ENCODE measurements at places on chromosomes 2 and 18. TPM values are rescaled to one million over a fixed set of nuclear protein-coding genes. Genes with fewer than 3 reads are reported as not detected.
A peak's percentile ranks its signal among the peaks of the same experiment; 100 is the strongest.

DNA sequence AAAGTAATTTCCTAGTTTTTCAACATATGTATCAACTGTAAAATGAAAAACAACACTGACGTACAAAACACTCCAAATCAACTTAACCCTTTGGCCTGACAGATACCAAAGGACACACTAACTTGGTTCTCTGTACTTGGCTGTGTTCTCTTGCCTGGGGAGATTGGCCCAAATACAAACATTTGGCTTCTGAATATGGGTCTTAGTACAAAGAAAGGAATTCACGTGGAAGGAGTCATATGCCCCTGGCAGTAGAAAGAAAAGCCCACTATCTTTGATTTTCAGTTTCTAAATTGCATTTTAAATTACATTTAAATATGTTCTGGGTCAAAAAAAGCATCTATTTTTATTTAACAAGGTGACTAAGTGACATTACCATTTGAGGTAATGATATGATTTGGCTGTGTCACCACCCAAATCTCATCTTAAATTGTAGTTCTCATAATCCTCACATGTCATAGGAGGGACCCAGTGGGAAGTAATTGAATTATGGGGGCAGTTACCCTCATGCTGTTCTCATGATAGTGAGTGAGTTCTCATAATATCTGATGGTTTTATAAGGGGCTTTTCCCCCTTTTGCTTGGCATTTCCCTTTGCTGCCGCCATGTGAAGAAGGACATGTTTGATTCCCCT lies 153.6 kb upstream of the CCDC195 start:
- peak; percentile 96 for DNase-seq

DNA sequence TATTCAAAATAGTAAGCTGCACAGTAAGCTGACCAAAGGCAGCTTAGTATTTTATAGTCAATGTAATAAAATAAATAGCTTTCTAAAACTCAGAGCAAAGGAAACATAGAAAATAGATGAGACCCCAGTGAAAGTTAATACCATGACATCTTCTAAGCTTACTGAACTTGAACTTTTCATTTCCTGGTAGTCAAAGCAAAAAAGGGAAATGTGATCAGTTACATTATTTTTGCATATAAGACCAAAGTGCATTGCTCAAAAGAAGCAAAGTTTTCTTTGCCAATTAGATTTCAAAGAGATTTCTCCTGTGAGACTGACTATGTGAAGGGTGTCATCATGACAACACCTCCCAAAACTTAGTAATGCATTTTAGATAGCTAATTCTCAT lies 70.2 kb downstream of the MYO1B start:
- no peak for DNase-seq

DNA sequence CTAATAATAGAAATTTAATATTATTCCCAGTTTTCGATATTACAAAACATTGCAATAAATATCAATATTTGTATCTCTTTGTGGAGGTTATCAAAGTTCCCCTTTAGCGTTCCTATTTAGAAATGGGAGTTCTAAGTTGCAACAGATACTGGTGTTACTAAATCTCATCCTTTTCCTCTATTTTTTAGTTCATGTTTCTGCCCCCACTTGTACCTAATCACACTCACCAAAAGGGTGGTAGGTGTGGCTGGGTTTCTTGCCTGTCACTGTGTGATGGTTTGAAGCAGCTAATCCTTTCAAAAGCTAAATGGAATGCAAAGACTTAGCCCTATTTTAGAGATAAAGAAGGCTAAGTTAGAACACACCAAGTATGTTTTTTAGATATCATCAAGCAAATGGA lies 997.9 kb downstream of the TSN start:
- no peak for DNase-seq

DNA sequence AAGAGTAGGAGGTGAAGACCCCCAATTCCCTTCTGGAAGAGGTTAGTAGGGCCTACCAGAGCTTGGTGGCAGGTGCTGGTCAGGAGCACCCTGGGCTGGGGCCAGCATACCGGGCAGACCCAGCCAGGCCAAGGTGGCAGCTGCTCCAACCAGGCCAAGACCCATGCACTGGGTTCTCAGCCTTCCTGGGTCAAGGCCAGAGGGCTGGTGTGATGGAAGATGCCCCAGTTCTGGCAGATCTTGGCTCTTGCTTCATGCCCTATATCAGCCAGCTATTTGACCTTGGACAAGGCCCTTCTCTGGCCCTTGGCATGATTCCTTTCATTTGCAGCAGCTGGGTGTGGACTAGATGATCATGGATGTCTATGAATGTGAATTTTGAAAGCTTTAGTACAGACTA lies 57.7 kb downstream of the PRKCE start:
- DNase-seq: no peak

The LOXL3 gene
- total RNA-seq: 93.6 TPM

- no peak for DNase-seq
Measured at GRCh38 chr18:39701055-39701783, 2135.6 kb upstream of the CELF4 start.

The SATB2 gene
- 11.8 TPM for total RNA-seq

The CIB4 gene
- total RNA-seq: not detected

The MC4R gene
- total RNA-seq: not detected

DNA sequence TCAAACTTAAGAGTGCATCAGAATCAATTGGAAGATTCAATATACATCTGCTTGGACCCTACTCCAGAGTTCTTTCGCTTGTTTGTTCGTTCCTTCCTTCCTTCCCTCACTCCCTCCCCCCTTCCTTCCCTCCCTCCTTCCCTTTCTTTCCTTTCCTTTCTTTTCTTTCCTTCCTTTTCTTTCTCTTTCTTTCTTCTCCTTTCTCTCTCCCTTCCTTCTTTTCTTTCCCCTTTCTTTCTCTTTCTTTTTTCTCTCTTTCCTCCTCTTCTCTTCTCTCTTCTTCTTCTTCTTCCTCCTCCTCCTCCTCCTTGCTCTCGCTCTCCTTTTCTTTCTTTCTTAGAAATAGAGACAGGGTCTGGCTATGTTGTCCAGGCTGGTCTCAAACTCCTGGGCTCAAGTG lies 45.9 kb downstream of the MTHFD2 start:
- no peak for DNase-seq

The SULT1C4 gene
- not detected for total RNA-seq

GRCh38 chr2:238876232-238876630 lies 28.3 kb downstream of the TWIST2 start:
- no peak for DNase-seq

- no peak for DNase-seq
Measured at GRCh38 chr2:156345582-156345981, 13.1 kb upstream of the NR4A2 start.

The MARCO gene
- total RNA-seq: not detected

GRCh38 chr18:26091047-26091630 lies 726 bp upstream of the SS18 start:
- peak; percentile 85 for DNase-seq

- DNase-seq: no peak
Measured at GRCh38 chr2:240201866-240202265, 61.4 kb upstream of the OTOS start.

DNA sequence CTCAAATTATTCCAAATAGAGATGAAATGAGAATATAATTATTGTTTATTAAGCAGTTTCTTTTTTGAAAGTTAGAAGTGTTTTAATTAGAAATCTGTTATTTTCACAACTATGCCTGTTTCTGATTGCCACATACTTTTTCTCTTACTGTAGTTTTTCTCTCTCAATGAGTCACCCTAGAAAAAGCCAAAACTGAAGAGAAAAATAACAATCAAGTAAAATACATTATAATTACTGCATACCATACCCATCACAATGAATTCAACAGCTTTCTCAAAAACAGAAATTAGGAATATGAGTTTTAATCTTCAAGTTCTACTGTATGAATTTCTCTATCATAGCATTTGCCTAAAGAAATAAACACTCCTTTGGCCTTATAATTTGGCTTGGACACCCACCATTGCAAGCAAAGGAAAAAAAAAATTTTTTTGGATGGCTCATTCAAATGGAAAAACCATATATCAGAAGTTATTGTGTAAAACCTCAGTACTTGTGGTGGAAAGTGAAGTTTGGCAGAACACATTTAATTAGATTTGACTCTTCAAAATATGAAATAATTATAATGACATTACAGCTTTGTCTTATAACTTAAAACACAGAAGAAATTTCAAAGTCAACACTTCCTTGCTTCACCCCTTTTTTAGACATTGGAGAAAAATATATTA lies 138.5 kb downstream of the DYM start:
- DNase-seq: peak; percentile 41

GRCh38 chr2:136527560-136527959 lies 237.8 kb upstream of the THSD7B start:
- DNase-seq: peak; percentile 3

DNA sequence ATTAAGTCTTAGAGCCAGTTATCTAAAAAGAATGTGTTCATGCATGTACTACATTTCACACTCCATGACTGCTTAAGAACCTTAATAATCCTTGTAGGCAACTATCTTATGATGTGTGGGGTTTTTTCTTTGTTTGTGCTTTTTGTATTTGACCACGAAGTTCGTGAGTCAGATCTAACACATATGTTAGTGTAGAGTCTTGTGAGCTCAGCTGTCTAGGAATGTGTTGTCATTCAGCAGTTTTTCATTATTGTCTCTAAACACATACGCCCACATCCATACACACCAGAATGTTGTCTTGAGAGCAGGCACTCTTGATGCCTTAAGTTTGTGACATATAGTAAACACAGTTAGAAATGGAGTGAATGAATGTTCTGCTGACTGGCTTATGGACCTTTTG lies 38.4 kb downstream of the CAB39 start:
- DNase-seq: peak; percentile 79

DNA sequence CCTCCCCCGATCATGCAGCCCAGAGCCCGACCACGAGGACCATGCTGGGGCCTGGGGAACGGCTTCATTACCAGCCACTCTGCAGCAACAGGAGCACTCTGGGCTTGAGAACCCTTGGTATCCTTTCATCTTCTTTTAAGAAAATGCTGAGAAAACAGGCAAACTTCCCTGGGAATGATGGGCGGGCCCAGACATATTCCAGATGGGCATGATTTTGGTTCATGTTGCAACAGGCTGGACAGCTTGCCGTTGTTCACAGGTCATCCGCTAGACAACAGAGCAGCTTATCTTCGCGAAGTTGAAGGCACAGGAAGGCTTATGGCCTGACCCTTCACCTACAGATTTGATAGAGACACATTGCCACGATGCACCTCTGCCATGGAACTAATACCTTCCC lies 121.0 kb downstream of the KLHL29 start:
- no peak for DNase-seq

GRCh38 chr2:120731175-120731574 lies 4.5 kb upstream of the GLI2 start:
- no peak for DNase-seq

GRCh38 chr18:27227721-27228120 lies 42.6 kb upstream of the CHST9 start:
- DNase-seq: no peak

GRCh38 chr18:22424565-22424963 lies 6.8 kb upstream of the CTAGE1 start:
- DNase-seq: peak; percentile 67

DNA sequence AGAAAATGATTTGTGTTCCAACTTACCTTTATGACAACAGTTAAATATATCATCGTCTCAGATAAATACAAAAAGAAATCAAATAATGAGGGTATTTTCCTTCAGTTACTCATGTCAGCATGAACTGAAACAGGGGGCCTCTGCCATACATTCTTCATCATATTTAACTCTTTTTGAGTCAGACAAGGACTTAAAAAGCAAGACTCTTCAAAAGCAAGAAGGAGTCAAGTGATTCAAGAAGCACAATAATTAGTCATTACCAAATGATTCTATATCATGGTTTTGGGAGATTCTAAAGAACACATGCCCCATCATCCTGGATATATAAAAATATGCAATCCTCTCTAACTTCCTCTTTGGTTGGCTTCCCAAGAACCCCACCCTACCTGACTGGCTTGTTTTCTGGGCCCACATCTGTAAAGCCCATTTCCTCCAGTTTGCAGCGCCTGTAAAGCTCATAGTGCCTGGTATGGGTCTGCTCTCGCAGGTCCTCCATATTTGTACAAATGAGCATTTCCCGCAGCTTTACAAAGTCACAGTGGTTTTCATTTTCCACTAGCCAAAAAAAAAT lies 49.7 kb downstream of the SEPTIN10 start:
- no peak for DNase-seq

GRCh38 chr2:42696987-42697386 lies 66.9 kb downstream of the OXER1 start:
- DNase-seq: no peak

DNA sequence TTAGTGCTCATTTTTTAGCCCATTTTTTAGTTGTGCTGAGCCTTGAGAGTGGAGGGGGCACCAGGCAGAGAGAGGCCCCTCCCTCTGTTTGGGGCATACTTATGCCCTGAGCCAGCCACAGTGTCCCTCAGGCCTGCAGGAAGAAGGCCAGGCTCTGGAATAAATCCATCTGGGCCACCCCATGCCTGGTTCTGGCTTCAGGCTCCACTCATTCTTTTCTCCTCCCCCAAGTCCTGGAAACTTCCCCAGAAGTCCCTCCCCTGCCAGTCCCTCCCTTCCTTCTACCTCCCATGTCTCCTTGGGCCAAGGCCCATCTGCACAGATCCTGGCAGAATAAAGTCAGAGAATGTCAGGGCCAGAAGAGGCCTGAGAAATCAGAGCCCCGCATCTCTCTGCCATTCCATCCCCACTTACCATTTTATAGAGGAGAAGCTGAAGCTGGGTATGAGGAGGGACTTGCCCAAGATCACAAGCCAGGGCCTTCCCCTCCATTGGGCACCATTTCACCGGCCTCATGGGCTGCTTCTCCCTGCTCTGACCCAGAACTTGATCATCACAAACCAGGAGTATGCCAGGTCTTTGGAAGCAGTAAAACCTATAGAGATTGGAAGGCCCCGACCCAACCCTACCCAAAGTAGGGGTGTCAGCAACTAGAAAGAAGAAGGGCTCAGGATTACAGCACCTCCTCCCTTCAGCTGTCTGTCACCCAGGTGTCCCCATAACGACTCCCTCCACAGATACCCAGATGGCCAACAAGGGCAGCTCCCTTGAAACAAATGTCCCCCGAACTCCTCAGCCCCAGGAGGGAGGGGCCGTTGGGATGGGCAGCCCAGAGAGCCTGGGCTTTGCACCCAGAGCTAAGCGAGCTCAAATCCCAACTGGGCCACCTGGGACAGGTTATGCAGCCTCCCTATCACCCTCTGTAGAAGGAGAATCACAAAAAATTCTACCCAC lies 108.4 kb downstream of the POLR1A start:
- DNase-seq: peak; percentile 87

- DNase-seq: peak; percentile 64
Measured at GRCh38 chr18:12327510-12328178, 19.6 kb downstream of the TUBB6 start.

GRCh38 chr2:39504790-39505335 lies 67.8 kb upstream of the MAP4K3 start:
- peak; percentile 63 for DNase-seq

DNA sequence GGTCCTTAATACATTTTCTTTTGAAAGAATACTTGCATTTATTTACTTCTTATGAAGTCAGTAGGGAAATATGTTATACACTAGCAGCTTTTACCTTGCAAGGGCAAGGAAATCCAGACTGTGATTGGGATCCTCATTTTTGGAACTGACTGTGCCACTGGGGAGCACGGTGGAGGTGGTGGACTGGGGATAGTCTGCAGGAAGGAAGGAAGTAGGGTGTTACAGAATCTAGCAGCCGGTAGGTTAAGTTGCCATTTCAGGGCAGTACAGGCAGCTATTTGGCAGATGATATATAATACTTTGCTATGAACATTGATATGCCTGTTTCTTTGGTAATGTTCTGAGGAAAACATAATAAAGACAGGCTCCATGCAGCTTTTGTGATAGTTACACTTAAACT lies 238.3 kb downstream of the PHLPP1 start:
- no peak for DNase-seq

The TPRKB gene
- 165 TPM for total RNA-seq
